ENCODE measurements at places on chromosomes 13 and 19. TPM values are rescaled to one million over a fixed set of nuclear protein-coding genes. Genes with fewer than 3 reads are reported as not detected.
A peak's percentile ranks its signal among the peaks of the same experiment; 100 is the strongest.

GRCh38 chr19:16330368-16330801 is 5.8 kb downstream of the KLF2 start:
- H3K27me3 ChIP-seq: no peaks in the 10 kb centered on the region
- H3K4me3 ChIP-seq: no peak overlapping the region
- H3K27ac ChIP-seq: peak overlapping the region; percentile 81
- H3K36me3 ChIP-seq: peaks cover 23% of the 10 kb centered on the region
- peak; percentile 98 for DNase-seq

DNA sequence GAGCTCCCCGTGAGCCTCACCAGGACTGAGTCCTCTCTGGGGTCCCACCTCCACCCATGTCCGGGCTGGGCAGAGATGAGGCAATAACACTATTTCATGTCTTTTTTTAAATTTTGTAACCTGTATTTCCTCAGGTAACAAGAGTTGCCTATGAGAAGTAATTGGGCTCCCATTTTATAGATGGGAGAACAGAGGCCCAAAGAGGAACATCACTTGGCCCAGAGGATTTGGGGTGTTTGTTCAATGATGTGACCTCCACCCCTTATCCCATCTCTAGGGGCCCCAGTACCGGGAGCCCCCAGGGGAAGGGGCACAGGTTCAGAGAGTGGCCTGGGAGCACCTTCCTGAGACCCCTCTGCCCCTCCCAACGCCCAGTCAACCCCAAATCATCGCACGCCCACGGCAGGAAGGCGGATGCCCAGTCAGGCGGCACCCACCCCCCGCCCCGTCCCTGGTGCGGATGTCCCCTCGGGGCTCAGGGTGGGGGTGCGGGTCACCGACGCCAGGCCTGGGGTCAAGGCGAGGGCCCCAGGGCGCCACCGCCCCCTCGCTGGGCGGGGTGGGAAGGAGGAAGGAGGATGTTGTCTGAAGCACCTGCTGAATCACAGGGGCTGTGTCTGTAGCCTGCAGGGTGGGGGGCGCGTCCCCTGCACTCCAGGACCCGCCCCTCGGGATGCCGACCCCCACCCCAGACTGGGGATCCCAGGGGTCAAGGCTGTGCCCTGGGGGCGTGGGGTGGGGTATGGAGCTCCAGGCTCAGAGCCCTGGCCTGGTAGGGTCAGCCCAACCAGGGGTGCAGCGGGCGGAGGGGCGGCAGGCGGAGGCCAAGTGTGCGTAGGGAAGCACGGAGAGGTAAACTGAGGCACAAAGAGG is 9.0 kb upstream of the CIRBP start:
- H3K4me1 ChIP-seq: peaks cover 41% of the 10 kb centered on the region
- H3K4me3 ChIP-seq: peak overlapping the region; percentile 38
- DNase-seq: peak; percentile 67
- peak overlapping the region; percentile 98 for H3K27ac ChIP-seq
- no peaks in the 10 kb centered on the region for H3K27me3 ChIP-seq
- H3K36me3 ChIP-seq: peaks cover 25% of the 10 kb centered on the region

- H3K27me3 ChIP-seq: no peaks in the 10 kb centered on the region
- no peak overlapping the region for H3K4me3 ChIP-seq
- H3K36me3 ChIP-seq: no peaks in the 10 kb centered on the region
- no peak overlapping the region for H3K27ac ChIP-seq
- peaks cover 22% of the 10 kb centered on the region for H3K4me1 ChIP-seq
Measured at GRCh38 chr13:114038211-114038613, 64.3 kb upstream of the C13orf46 start.

DNA sequence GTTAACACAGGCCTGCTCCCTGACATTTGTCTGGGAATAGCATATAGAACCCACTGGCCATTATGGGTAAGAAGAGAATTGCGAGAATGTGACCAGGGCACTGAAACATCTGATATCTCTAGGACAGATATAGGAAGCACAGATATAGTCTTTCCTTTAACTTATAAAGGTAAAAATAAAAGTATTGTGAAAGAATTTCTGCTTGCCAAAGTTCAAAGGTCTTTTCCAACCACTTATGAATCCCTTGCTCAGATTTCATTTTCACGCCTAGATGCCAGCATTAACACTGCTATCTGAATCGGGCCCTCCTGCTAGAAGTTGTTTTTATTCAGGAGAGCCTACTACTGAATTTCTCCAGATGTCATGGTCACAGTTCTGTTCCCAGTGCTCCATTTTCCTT is 27.7 kb downstream of the BBC3 start:
- no peak for DNase-seq
- no peak overlapping the region for H3K4me3 ChIP-seq
- no peak overlapping the region for H3K27ac ChIP-seq
- H3K4me1 ChIP-seq: no peaks in the 10 kb centered on the region
- no peaks in the 10 kb centered on the region for H3K27me3 ChIP-seq

POSTN gene
- 196 TPM for total RNA-seq

- no peak overlapping the region for H3K27ac ChIP-seq
- H3K4me3 ChIP-seq: no peak overlapping the region
- no peaks in the 10 kb centered on the region for H3K27me3 ChIP-seq
- peak; percentile 28 for DNase-seq
- H3K36me3 ChIP-seq: no peaks in the 10 kb centered on the region
- H3K4me1 ChIP-seq: no peaks in the 10 kb centered on the region
Measured at GRCh38 chr19:57338877-57339276, 12.2 kb upstream of the ZNF304 start.

DNA sequence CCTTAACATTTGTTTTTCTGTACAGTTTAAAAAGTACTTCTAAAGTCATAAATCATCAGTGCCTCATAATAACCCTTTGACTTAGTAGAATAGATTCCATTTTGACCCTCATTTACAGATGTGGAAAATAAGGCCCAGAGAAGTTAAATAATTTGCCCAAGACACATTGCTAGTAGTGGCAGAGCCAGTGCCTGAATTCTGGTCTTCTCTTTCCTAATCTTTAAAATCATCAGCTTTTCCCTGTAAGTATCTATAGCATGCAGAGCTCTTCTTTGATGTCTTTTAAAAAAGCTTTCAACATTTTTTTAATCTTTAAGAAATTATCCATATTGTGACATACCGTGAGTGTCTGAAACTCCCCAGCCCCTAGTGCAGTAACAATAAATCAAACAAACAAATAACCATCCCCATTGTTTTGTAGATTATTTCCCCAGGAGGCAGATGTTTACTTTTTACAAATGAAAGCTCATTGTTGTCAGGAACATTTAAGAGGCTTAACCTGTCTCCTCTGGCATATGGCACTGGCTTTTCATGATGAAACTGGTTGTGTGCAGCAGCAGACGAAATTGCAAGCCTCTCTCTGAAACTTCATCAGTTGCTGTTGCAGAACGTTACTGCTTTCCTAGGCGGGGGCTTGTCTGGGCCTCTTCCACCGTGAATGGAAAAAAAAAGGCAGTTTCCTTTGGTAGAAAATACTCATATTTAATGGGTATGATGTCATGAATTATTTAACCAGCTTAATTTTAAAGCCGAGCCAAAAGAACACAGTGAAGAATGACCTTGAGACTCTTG is 31.7 kb upstream of the PCDH8 start:
- no peak overlapping the region for H3K27ac ChIP-seq
- no peaks in the 10 kb centered on the region for H3K27me3 ChIP-seq
- H3K36me3 ChIP-seq: no peaks in the 10 kb centered on the region
- H3K4me3 ChIP-seq: no peak overlapping the region

TSSK6 gene
- total RNA-seq: 0.25 TPM

ZNF534 gene
- total RNA-seq: 0.25 TPM

DNA sequence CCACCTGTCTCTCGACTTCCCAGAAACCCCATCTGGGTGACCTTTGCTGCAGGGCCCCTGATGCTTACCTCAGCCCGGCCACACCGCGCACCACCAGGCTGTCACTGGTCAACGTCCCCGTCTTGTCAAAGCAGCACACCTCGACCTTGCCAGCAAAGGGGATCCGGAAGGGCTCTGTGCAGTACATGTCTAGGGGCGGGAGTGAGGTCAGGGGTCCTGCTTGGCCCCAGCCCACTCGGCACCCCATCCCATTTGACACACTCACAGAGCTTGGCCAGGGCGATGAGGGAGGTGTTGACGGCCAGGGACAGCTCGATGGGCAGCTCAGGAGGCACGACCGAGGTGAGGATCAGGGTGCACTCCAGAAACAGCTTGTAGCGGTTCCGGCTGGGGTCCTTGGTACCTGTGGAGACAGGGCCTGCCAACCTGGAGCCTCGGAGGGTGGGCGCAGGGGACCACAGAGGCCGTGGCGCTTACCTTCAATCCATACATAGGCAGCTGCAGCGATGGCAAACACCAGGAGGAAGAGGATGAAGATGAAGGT is 8.4 kb downstream of the ATP13A1 start:
- H3K4me3 ChIP-seq: no peak overlapping the region
- DNase-seq: no peak
- H3K27ac ChIP-seq: no peak overlapping the region
- H3K27me3 ChIP-seq: no peaks in the 10 kb centered on the region
- no peaks in the 10 kb centered on the region for H3K4me1 ChIP-seq

LYL1 gene
- not detected for total RNA-seq

DNA sequence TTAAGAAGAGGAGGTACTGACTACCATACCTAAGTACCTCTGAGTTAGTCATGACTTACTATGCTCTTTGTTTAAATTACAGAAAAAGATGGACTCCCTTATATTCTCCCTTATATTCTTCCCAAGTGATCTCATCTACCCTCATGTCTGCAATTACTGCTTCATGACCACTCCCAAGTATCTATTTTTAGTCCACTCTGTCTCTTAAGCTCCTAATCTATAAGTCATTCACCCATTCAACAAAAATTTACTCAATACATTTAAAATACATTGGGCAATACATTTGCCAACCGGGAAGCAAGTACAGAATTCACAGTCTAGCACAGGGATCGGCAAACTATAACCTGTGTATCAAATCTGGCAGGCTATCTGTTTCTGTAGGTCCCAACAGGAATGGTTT is 42.6 kb downstream of the KPNA3 start:
- no peak overlapping the region for H3K27ac ChIP-seq
- no peaks in the 10 kb centered on the region for H3K27me3 ChIP-seq
- no peak overlapping the region for H3K4me3 ChIP-seq
- peak; percentile 36 for DNase-seq

DNA sequence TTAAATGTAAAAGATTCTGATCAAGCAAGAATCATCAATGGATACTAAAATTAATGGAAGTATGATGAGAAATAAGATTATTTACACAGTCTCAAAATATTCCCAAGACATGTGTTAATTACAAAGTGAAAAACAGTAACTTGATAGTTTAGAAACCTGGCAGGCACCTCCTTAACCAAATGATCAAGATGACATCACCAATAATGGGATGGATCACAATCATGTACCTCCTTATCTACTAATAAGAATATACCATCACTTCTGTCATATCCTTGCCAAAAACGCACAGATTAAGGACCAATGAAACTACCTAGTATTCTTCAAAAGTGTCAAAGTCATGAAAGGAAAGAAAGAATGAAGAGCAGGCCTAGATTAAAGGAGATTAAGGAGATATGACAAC is 30.0 kb downstream of the TSC22D1 start:
- no peak overlapping the region for H3K27ac ChIP-seq
- H3K27me3 ChIP-seq: no peaks in the 10 kb centered on the region
- H3K4me1 ChIP-seq: no peaks in the 10 kb centered on the region
- no peak for DNase-seq

- no peak overlapping the region for H3K4me3 ChIP-seq
- peaks cover 10% of the 10 kb centered on the region for H3K27me3 ChIP-seq
- no peaks in the 10 kb centered on the region for H3K36me3 ChIP-seq
- no peak overlapping the region for H3K27ac ChIP-seq
- H3K4me1 ChIP-seq: peaks cover 12% of the 10 kb centered on the region
Measured at GRCh38 chr13:20178156-20178555, 14.6 kb downstream of the GJB2 start.

- H3K4me3 ChIP-seq: no peak overlapping the region
- no peak for DNase-seq
- no peaks in the 10 kb centered on the region for H3K4me1 ChIP-seq
- H3K36me3 ChIP-seq: no peaks in the 10 kb centered on the region
Measured at GRCh38 chr13:107234319-107235073, 666.6 kb upstream of the ARGLU1 start.

ZNF844 gene
- total RNA-seq: 4.2 TPM

RGL3 gene
- total RNA-seq: 5.9 TPM

DNA sequence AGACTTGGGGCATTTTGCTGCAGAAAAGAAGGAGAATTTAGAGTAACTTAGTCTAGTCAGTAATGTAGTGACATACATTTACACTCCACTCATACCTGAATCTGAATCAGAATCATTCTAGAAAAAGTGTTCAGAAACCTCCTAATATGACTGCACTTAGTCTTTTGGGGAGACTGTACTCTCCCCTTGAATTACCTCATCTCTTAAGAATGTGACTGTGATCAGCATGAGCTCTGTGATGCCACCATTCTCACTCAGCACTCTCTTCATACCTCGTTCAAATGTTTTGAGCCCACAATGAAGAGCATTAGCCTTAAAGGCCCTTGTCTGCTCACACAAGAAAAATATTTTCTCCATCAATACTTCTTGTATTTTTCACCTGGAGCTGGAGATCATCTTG is 229.4 kb downstream of the FGF14 start:
- H3K27ac ChIP-seq: no peak overlapping the region
- DNase-seq: no peak
- no peaks in the 10 kb centered on the region for H3K36me3 ChIP-seq
- no peaks in the 10 kb centered on the region for H3K4me1 ChIP-seq
